ENCODE measurements at places on chromosomes 5 and 9.

DNA sequence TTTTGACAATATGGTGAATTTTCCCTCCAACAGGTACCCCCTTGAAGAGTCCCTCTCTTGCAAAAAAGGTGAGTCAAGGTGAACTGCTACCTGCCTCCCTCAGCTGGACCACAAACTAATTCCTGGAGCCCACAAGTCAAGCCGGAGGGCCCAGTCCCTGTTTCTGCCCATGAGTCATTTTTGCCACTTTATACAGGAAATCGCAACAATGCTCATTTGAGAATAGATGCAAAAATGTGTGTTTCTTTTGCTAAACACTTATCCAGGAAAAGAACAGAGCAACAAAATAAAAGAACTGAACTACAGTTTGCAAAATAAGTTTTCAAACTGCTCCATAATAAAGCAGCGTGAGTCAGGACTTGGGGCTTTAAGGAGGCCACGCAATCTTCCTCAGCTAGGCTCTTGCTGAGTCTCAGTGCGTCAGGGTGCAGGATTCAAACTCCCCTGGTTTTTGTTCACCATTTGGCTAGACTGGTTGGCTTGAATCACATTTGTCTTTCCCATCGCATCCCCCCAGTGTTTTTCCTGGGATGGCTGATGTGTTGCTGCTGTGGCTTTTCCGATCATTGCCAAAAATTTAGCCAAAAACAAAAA, 102.7 kb downstream of the GOLPH3 start:
- no peak for DNase-seq

DNA sequence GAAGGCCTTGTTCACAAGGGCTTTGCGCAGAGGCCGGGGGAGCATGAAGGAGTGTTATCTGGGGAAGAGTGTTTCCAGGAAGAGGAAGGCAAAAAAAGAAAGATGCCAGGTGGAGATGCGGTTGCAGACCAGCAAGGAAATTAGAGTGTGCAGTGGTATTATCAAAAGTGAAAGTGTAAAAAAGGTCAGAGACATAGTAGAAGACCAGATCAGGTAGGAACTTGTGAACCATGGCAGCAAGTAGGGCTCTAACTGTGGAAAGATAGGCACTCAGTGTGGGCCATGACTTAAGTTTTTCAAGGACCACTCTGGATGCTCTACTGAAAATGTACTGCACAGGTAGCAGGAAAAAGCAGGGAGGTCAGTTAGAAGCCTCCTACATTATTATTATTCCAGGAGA, 90.1 kb upstream of the SPOCK1 start:
- DNase-seq = no peak

GRCh38 chr9:128919402-128920089, 1.2 kb upstream of the PHYHD1 start:
- DNase-seq = no peak

DNA sequence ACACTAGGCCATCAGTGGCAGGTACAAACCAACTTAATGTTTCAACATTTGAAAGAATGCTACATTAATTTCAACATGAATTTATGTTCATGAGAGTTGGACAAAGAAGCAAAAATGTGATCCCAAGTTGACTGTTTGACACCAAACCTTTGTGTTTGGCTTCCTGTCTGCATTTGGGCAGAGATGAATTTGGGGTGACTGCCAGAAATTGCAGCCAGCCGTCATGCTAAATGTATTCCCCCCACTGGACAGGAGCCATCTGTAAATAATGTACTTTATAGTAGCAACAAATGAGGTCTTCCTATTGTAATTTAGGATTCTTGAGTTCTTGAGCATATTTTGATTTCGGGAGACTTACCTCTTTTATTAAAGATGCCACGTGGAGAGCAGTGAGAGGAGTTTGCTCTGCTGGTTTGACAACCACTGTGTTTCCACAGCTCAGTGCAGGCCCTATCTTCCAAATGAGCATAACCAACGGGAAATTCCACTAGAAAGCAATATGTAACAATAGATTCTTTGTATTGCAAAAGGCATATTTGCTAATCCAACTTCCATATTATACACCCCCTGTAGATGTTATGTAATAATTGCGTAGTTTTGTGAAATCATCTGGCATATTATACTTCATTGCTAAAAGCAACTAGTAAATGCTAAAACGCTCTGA, 27.6 kb downstream of the ALDH1A1 start:
- DNase-seq = no peak

DNA sequence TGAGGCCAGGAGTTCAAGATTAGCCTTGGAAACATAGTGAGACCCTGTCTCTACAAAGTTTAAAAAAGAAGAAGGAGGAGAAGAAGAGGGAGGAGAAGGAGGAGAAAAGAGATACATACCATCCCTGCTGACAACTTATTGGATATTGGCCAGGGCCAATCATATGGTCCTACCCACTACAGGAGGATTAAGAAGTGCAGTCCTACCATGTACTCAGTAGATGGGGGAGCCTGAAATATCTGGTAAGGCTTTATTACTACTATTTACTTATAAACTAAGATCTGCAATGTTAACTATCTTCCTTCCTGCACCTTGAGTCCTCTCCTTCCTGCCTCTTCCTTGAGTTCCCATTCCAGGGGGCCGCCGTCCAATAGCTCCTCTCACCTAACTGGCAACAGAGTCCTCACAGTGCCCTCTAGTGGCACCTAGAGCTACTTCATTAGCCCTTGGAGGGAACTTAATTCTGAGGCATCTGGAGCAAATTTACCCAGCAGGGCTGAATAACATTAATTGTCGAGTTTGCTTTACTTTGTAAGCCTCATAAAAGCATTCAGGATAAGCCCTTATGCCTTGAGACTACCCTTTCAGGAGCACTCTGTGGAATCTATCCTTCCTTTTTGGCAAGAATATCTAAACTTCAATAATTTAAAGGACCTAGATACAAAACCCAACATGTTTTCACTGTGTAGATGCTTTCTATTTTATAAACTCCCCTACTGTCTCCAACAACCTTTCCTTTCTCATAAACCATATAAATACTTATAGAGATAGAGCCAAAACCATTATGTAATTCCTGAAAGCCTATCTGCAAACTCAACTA, 39.1 kb upstream of the RANBP6 start:
- peak; percentile 30 for DNase-seq

- DNase-seq = no peak
Measured at GRCh38 chr5:126460977-126461376, 37.8 kb downstream of the GRAMD2B start.

DNA sequence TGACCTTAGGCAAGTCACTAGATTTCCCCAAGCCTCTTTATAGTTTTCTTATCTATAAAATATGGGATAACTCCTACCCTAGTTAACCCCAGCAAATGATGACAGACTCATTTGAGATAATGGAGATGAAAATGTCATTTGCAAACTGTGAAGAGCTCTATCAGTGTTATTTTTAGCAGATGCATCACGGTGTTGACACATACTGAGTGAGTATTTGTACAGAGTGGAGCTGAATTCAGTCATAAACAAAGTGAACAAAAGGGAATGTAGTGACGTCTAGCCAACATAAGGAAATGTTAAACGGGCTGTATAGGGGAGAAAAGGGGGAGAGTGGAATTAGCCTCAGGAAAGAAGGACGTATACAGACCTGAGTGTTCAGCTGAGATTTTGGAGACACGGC, 75.9 kb downstream of the NMUR2 start:
- DNase-seq = no peak

DNA sequence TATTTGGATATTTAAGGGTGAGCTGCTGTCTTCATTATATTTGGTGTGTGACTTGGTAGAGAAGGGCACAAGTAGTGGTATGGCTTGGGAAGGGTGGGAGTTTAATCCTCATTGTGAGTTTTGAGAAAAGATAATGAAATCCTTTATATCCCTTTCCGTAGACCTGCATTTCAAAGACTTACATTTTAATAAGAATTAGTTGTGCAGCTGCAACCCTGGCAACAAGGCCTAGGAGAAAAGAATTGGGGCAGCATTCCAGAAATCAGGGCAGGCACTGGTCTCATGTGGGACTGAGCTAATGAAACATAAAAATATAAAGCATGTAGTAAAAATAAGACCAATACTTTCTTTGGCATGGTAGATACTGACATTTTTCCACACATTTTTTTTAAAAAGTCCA, 60.5 kb downstream of the CDC42SE2 start:
- DNase-seq = no peak

GRCh38 chr5:33088176-33088575, 352.6 kb upstream of the TARS1 start:
- DNase-seq = no peak

- DNase-seq = no peak
Measured at GRCh38 chr5:56814361-56814962, 887 bp upstream of the MAP3K1 start.

DNA sequence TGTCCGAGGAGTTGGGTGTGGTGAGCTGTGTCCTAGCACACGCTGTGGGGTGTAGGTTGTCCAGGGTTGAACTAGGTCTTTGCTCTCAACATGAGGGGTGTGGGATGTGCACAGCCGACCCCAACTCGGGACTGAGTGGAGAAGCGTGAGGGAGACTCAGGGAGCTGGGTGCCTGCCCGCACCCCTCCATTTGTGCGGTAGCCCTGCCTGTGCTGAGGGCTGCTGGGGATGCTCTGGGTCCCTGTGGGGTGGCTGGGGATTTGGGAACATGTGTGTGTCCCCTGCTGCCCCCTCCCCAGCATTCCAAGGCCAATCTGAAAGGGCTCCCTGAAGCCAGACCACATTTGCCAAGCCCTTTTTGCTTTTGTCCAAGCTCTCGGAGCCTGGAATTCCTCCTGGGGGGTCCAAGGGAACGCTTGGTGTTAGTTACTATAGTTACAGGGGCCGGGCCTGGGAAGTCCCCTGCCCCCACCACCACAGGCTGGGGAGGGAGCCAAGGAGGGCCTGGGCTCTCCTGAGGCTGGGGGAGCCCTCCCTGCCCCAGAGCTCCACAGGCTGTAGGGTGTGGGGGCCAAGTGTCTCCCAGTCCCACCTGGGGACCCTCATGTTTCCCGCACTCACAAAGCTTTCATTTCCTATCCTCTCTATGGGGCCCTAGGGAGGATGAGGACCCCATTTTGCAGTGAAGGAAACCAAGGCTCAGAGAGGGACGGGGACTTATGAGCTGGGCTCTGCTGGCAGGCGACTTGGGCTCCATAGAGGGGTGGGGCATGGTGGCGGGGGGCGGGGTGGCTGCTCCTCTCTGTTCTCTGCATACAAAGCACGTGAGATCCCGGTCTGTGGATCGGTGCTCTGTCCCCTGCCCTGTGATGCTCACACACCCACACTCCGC, 1.1 kb downstream of the CRB2 start:
- DNase-seq = no peak

DNA sequence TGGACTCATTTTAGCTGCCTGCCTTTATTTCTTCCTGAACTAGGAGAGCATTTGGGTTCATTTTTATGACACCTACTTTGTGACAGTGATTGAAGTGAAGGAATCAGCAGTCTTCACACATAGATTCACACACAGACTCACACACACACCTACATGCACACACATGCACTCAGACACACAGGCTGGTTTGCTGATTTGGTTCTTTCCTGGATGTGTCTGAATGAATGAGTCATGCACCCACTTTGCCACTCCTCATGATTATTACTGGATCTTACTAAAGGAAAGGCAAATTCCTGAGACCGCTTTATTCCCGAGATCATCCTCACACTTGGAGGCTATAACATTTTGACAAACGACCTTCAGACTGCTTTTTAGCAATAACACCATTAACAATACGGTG, 529.5 kb downstream of the AGTPBP1 start:
- no peak for DNase-seq

DNA sequence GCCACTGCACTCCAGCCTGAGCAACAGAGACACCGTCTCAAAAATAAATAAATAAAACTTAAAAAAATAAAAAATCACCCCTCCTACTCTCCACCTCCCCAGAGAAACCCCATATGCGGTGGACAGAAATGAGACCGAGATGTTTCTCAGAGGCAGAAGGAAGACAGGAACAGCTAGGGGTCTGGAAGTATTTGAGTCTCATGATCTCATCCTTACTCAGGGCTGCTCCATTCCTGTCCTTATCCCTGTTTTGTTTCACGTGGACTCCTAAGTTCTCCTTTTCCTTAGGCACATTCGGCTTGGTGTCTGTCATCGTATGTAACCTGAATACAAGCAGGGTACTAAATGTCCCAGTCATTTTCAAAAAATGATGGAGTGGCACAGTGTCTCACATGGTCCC, 76.1 kb downstream of the C9orf50 start:
- no peak for DNase-seq

DNA sequence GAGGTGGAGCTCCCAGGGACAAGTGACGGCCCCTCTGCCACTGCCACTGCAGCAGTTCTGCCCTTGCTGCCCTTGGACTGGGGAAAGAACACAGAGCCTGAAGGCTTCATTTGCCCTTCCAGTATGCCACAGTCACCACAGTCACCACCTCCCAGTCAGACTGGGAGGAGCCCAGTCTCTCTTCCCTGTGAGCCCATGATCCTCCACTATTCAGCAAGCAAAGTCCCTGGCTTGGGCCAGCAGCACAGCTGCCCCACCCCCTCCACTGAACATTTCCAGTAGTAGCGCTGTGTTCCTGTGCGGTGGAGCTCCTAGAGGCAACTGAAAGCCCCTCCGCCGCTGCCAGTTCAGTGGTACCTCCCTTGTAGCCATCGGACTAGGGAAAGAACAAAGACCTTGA, 329.4 kb downstream of the MAN2A1 start:
- no peak for DNase-seq

GRCh38 chr5:67021962-67022361, 174.6 kb downstream of the CD180 start:
- no peak for DNase-seq

- DNase-seq = peak; percentile 4
Measured at GRCh38 chr5:113606298-113607134, 93.0 kb downstream of the YTHDC2 start.

GRCh38 chr9:24820196-24820595, 274.5 kb upstream of the IZUMO3 start:
- no peak for DNase-seq

- DNase-seq = no peak
Measured at GRCh38 chr9:123359546-123359945, 3.5 kb downstream of the CRB2 start.

DNA sequence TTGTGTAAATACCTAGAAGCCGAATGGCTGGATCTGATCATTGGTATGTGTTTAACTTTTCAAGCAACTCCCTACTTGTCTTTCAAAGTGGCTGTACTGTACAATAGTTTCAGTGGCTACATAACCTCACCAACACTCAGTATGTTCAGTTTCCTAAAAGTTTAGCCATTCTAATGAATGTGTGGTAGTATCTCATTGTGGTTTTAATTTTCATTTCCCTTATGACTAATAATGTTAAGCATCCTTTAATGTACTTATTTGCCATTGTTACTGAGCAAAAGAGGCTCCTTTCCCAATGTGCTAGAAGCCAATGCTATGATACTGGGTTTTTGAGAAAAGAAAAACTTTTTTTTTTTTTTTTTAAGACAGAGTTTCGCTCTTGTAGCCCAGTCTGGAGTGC, 27.8 kb upstream of the ALDOB start:
- no peak for DNase-seq

DNA sequence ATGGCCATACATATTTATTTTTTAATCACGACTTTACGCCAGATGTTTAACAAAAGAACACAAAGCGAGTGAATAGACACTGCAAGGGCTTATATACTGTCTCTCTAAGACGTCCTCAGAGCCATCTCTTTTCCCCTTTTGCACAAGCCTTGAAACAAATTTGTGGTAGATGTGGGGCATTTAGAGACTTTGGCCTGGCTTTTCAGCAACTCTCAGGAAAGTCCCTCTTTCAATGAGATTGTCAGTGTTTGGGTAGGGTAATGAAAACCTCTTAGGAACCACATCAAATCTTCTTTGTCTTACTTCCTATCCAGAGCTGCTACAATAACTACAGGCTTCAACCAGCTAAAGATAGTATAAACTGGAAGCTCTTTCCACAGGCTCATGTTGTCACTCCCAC, 380.0 kb downstream of the ANXA1 start:
- DNase-seq = no peak

Data from activated naive CD8-positive, alpha-beta T cell treated with anti-CD3 and anti-CD28 coated beads, Interleukin-2, amount 50 U/mL, for 16 hours (primary cell).